ENCODE measurements at places on chromosomes 11 and 22. TPM values are rescaled to one million over a fixed set of nuclear protein-coding genes. Genes with fewer than 3 reads are reported as not detected.

- peaks cover 63% of the 10 kb centered on the region for H3K36me3 ChIP-seq
- peaks cover 42% of the 10 kb centered on the region for H3K4me1 ChIP-seq
- peak; percentile 28 for DNase-seq
- H3K27me3 ChIP-seq, result no peaks in the 10 kb centered on the region
Observed at GRCh38 chr11:62574363-62575071, 826 bp upstream of the EEF1G start.

The CCDC73 gene
- total RNA-seq, result not detected

GRCh38 chr22:36197065-36197440 lies 4.6 kb downstream of the APOL4 start:
- H3K36me3 ChIP-seq, result no peaks in the 10 kb centered on the region
- no peak for DNase-seq
- no peaks in the 10 kb centered on the region for H3K27me3 ChIP-seq
- peak overlapping the region; percentile 39 for H3K27ac ChIP-seq
- peaks cover 29% of the 10 kb centered on the region for H3K4me1 ChIP-seq

DNA sequence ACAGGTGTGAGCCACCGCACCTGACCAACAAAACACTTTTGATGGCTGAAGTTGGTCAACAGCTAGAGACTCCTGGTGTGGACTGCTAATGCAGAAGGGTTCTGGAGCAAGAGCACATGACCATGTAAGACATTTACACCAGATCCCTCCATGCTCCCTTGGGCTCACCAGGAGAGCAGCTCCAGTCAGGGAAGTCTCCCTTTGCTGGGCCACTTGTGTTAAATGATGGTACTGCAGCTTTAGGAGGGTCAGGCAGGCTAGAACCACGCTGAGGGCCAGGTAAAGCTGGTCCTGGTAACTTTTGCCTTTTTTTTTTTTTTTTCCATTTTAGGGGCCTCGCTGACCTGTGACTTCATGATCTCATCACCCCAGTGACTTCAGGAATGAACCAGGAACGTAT lies 146.4 kb downstream of the FBXO7 start:
- DNase-seq, result no peak
- no peaks in the 10 kb centered on the region for H3K27me3 ChIP-seq
- no peaks in the 10 kb centered on the region for H3K36me3 ChIP-seq
- no peaks in the 10 kb centered on the region for H3K4me1 ChIP-seq
- H3K27ac ChIP-seq, result no peak overlapping the region
- no peak overlapping the region for H3K4me3 ChIP-seq

- no peak overlapping the region for H3K4me3 ChIP-seq
- H3K27ac ChIP-seq, result no peak overlapping the region
- H3K4me1 ChIP-seq, result no peaks in the 10 kb centered on the region
- H3K36me3 ChIP-seq, result no peaks in the 10 kb centered on the region
- peaks cover 17% of the 10 kb centered on the region for H3K27me3 ChIP-seq
Observed at GRCh38 chr11:126991596-126991995, 9.0 kb downstream of the KIRREL3 start.

- DNase-seq, result no peak
- no peak overlapping the region for H3K4me3 ChIP-seq
- peaks cover 31% of the 10 kb centered on the region for H3K4me1 ChIP-seq
- peaks cover 9% of the 10 kb centered on the region for H3K36me3 ChIP-seq
Observed at GRCh38 chr11:75896843-75897419, 81.9 kb downstream of the UVRAG start.

DNA sequence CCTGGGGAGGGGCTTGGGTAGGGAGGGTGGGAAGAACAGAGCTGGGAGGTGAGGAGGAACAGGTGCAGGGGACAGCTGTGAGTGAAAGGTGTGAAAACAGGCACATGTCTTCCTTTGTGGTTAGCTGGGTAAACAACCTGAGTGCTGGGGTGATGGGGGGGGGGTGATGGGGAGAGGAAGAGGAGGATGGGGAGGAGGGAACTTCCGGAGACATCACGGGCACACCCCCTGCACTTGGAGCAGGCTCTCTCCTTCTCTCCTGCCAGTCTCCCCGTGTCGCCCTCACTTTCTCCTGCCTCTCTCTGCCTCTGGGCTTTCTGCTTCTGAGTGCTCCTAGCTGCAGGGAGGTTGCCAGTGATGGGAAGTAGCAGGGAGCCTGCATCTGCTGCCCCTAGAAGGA lies 8.8 kb downstream of the CXCR5 start:
- DNase-seq, result peak; percentile 55
- no peaks in the 10 kb centered on the region for H3K27me3 ChIP-seq
- peaks cover 2% of the 10 kb centered on the region for H3K36me3 ChIP-seq
- peak overlapping the region; percentile 82 for H3K27ac ChIP-seq

- no peaks in the 10 kb centered on the region for H3K36me3 ChIP-seq
- no peak overlapping the region for H3K4me3 ChIP-seq
- peaks cover 5% of the 10 kb centered on the region for H3K27me3 ChIP-seq
- H3K4me1 ChIP-seq, result no peaks in the 10 kb centered on the region
Observed at GRCh38 chr22:47374273-47374771, 611.9 kb downstream of the TBC1D22A start.

The OR4D5 gene
- total RNA-seq, result not detected

The FAM227A gene
- 0.74 TPM for total RNA-seq

The LSP1 gene
- total RNA-seq, result 247 TPM

- H3K27ac ChIP-seq, result no peak overlapping the region
- H3K36me3 ChIP-seq, result no peaks in the 10 kb centered on the region
- H3K4me1 ChIP-seq, result no peaks in the 10 kb centered on the region
Observed at GRCh38 chr11:124536520-124536919, 6.9 kb downstream of the OR8B12 start.

DNA sequence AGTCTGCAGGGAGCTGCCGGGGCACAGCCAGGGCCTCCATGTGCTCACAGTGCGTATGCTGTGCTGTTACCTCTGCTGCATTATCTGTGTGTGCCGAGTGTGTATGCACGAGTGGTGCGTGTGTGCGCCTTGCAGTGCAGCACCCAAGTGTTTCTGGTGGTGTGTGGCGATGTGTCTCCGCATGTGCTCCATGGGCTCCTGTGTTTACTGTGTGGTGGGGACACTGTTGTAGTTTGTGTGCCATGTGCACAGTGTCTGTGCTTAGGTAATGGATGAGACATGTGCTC lies 31.4 kb downstream of the KCNC1 start:
- no peak overlapping the region for H3K27ac ChIP-seq
- no peak overlapping the region for H3K4me3 ChIP-seq
- H3K27me3 ChIP-seq, result peaks cover 3% of the 10 kb centered on the region
- no peak for DNase-seq
- H3K4me1 ChIP-seq, result no peaks in the 10 kb centered on the region

GRCh38 chr11:22807391-22807790 lies 22.2 kb downstream of the SVIP start:
- H3K27ac ChIP-seq, result no peak overlapping the region
- H3K36me3 ChIP-seq, result peaks cover 5% of the 10 kb centered on the region
- no peak for DNase-seq
- H3K4me3 ChIP-seq, result no peak overlapping the region
- no peaks in the 10 kb centered on the region for H3K4me1 ChIP-seq
- peaks cover 3% of the 10 kb centered on the region for H3K27me3 ChIP-seq

DNA sequence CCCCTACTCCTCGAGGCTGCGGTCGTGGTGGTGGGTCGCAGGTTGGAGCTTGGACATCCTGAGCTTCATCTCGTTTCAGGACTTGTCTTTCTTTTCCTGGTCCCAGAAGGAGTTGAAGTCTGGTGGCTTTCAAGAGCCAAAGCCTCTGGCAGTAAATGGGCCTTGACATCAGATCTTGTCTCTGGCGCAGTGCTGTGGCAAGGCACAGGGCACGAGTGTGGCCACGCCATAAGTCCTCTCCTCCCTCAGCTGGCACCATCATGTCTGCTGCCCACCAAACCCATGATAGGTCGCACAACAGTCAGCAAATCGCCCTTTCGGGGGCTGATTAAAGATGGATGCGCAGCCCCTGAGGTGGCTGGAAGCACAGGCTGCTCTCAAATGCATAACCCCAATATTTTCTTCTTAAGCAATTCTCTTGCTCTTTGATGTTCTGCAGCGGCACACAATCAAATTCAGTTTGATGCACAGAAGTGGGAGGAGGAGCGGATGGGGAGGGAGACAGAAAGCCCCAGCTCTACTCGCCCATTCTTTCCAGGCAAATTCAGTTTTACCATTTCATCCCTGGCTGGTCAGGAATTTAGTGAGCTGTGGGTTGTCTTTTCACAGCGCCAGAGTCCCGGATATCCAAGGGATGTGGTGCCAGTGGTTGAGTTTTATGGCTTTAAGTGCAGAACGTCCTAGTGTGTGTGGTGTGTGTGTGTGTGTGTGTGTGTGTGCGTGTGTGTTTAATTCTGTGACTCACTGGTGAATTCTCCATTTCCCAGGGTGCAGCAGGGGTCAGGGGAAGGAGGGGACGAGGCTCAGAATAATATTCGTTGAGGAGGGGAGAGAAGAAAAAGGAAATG lies 162.0 kb downstream of the DSCAML1 start:
- no peaks in the 10 kb centered on the region for H3K27me3 ChIP-seq
- no peak overlapping the region for H3K27ac ChIP-seq
- no peak overlapping the region for H3K4me3 ChIP-seq
- H3K4me1 ChIP-seq, result no peaks in the 10 kb centered on the region
- H3K36me3 ChIP-seq, result no peaks in the 10 kb centered on the region
- DNase-seq, result no peak

The TEX54 gene
- total RNA-seq, result not detected

The GLYATL1 gene
- total RNA-seq, result 0.18 TPM

The RAG1 gene
- total RNA-seq, result 0.36 TPM

DNA sequence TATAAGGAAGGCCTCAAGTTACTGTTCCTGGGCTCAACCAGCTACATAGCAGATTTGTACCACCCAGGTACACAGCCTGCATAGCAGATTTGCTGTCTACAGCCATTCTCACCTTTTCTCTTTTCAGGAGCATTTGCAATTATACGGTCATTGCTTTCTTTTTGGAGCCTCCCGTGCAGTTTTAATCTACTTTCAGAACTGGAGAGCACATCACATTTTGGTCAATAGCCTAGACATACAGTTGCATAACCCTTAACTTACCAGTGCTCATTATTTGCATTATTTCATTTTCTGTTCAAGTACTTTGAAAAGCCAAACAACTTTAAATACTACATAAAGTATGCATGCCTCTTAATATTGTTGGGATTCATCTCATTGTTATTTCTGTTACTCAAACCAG lies 150.5 kb upstream of the SORL1-AS1 start:
- H3K27ac ChIP-seq, result no peak overlapping the region
- DNase-seq, result no peak
- H3K36me3 ChIP-seq, result peaks cover 36% of the 10 kb centered on the region
- no peak overlapping the region for H3K4me3 ChIP-seq
- H3K4me1 ChIP-seq, result peaks cover 4% of the 10 kb centered on the region

DNA sequence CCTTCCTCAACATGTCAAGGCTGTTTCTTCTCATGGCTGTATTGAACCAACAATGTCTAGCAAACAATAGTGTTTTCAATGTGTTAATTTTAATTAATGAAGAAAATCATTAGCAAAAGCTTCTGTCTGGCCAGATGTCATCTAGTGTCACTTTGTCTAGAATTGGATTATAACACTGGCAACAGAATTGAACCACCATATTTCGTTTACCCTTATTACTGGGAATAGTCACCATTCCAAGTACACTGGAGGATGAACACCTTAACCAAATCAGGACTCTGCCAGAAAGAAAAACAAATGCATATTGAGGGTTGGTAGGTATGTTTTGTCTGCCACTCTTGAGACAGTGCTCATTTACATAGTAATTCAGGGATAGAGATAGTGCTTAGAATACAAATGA lies 146.2 kb downstream of the LRRC4C start:
- no peaks in the 10 kb centered on the region for H3K36me3 ChIP-seq
- H3K27ac ChIP-seq, result no peak overlapping the region
- no peak for DNase-seq
- no peaks in the 10 kb centered on the region for H3K27me3 ChIP-seq
- no peak overlapping the region for H3K4me3 ChIP-seq

DNA sequence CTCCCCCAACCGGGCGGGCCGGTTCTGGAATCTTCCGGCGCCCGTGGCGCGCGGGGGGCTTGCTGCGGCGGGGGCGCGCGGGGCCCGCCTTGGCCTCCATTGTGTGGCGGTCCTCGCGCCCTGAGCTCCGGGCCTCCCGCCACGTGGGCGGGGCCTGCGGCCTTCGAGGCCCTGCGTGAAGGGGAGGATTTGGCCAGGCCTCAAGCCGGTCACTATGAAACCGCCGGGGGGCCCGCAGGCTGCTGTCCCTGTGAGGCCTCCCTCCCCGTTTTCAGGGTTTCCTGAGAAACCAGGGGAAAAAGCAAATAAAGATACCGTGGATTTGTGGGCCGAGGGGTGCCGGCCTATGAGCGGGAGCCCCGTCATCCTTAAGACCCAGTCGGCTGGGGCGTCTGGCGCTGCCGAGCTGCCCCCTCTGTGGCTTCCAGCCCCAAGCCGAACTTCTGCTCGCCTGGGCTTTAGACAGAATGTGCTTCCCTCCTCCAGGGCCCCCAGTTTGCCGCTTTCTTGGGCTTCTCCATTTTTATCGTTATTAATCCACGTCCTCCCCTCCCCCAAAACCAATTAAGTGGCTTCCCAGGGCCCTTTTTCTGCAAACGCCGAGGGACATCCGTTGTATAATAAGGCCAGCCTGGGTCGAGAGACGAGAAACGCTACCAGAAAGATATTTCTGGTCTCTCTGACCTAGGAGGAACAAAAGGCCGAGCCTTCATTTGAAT lies 602 bp downstream of the EWSR1 start:
- no peaks in the 10 kb centered on the region for H3K27me3 ChIP-seq
- H3K36me3 ChIP-seq, result peaks cover 60% of the 10 kb centered on the region
- peak; percentile 59 for DNase-seq
- H3K4me1 ChIP-seq, result peaks cover 47% of the 10 kb centered on the region

DNA sequence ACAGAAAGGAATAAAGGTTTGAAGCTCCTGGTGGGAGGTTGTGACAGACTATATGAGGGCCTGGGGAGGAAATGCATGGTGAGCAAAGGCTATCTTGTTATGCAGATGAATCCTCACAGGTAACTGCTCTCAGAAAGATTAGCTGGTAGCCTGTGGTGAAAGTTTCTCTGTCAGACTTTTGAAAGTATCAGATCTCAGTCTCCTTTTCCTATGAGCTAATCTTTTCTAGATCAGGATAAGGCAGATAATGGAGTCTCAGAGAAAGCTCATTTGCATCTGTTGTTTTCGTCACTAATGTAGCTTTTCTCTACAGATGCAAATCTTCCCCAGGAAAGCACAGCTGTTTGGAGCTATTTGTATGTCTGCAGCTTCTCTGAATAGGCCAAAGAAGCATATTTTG lies 21.0 kb upstream of the OR6X1 start:
- H3K27ac ChIP-seq, result no peak overlapping the region
- no peaks in the 10 kb centered on the region for H3K36me3 ChIP-seq
- peaks cover 3% of the 10 kb centered on the region for H3K27me3 ChIP-seq
- no peak for DNase-seq
- no peak overlapping the region for H3K4me3 ChIP-seq
- H3K4me1 ChIP-seq, result no peaks in the 10 kb centered on the region

The IL18 gene
- total RNA-seq, result not detected

The NXPE2 gene
- not detected for total RNA-seq

- H3K27ac ChIP-seq, result no peak overlapping the region
- H3K27me3 ChIP-seq, result peaks cover 17% of the 10 kb centered on the region
- H3K4me3 ChIP-seq, result no peak overlapping the region
- no peaks in the 10 kb centered on the region for H3K36me3 ChIP-seq
- H3K4me1 ChIP-seq, result peaks cover 13% of the 10 kb centered on the region
Observed at GRCh38 chr11:123409456-123410217, 20.4 kb upstream of the GRAMD1B start.

- no peak for DNase-seq
- no peak overlapping the region for H3K27ac ChIP-seq
- peaks cover 11% of the 10 kb centered on the region for H3K4me1 ChIP-seq
- no peaks in the 10 kb centered on the region for H3K27me3 ChIP-seq
- H3K36me3 ChIP-seq, result no peaks in the 10 kb centered on the region
Observed at GRCh38 chr11:123518496-123519054, 88.5 kb downstream of the GRAMD1B start.

Data from activated CD8-positive, alpha-beta T cell treated with anti-CD3 and anti-CD28 coated beads for 36 hours (primary cell).